ENCODE measurements at places on chromosomes 16 and 17. TPM values are rescaled to one million over a fixed set of nuclear protein-coding genes. Genes with fewer than 3 reads are reported as not detected.

DNA sequence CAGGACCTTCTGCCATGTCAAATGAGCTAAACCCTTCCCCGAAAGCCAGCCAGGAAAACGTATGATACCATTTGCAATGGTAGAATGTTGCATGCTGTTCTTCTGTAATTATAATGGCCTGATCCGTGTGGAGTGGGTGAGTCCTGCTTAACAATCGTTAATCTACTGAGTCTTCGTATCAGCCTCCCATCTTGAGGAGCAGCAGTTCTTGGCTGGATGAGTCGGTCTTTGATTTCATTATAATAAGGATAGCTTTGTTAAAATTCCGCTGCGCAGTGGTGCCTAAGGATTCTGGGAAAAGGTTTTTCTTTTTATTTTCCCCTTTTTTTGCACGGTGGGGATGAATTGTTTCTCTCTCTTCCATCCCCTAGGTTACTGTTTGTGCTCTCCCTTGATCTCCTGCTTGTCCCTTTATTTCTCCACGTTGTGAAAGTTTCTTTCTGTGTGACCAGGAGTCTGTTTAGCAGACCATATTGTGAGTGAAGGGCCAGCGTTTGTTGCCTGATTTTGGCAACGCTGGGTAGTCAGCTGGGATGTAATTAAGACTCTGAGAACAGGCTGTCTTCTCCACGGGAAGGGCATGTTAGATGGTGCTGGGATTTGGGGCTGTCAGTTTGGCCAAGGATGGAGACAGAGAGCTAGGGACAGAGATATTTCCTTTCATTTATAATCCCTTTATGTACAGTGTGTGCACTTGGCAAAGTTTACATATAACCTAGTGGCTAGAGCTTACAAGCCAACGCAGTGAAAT, 263.0 kb downstream of the FTO start:
- no peak for DNase-seq

GRCh38 chr17:83183951-83184506, 104.6 kb downstream of the METRNL start:
- no peak for DNase-seq

DNA sequence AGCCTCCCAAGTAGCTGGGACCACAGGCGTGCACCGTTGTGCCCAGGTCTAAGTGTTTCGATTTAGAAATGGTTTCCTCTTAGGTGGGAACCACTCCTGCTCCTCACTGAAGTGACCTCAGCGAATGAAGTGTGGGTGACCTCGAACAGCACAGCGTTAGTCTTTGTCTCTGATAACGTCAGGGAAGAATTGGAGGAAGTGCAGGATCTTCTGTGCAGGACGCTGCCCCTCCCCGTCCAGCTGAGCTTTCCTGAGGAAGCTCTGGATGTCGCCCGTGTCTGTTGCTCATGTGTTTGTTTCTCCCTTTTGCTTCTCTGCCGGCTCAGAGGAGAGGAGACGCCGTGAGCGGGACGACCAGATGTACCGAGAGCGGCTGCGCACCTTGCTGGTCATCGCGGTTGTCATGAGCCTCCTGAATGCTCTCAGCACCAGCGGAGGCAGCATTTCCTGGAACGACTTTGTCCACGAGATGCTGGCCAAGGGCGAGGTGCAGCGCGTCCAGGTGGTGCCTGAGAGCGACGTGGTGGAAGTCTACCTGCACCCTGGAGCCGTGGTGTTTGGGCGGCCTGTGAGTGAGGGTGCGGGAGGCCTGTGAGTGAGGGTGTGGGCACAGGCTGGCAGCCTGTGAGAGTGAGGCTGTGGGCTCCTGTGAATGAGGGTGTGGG, 15.6 kb downstream of the SPG7 start:
- DNase-seq = no peak

DNA sequence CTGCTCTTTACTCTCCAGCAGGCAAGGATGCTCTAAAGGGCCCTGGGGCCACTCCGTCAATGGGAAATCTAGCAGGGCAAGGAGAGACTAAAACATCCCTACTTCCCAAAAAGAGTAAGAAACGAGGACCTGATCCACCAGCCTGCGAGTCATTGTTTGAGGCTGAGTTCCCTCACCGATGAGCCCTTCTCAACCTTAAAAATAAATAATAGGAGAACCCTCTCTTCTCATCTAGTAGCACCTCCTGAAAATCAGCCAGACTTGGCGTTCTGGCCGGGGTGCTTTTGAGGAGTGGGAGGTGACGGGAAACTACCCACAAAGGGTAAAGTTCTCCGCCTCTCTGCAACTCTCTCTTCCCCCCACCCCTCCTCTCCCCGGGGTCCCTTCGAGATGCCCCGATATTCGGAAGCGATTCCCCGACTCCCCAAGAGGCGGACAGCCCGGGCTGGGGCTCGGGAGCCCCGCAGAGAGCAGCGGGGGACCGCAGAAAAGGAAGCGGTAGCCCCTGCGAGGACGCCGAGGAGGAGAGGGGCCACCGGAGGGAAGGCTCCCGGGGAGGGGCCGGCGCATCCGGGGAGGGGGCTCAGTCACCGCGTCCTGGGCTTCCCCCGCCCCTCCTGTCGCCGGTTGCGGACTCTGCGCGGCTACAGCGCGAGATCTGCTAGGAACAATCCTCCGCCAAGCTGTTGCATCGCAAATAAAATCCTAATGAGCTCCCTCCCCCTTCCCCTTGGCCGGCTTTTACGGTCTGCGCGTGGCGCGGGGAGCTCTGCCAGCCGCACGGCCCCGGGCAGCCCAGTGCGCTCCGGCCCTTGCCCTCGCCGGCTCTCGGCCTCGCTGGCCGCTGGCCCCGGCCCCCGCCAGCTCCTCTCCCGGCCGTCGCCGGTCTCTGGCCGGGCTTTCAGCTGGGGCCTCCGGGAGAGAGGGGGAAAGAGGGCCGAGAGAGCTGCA, 1.3 kb downstream of the HOXB9 start:
- DNase-seq = no peak

GRCh38 chr17:43338886-43339516, 59.8 kb upstream of the ARL4D start:
- peak; percentile 89 for DNase-seq

DNA sequence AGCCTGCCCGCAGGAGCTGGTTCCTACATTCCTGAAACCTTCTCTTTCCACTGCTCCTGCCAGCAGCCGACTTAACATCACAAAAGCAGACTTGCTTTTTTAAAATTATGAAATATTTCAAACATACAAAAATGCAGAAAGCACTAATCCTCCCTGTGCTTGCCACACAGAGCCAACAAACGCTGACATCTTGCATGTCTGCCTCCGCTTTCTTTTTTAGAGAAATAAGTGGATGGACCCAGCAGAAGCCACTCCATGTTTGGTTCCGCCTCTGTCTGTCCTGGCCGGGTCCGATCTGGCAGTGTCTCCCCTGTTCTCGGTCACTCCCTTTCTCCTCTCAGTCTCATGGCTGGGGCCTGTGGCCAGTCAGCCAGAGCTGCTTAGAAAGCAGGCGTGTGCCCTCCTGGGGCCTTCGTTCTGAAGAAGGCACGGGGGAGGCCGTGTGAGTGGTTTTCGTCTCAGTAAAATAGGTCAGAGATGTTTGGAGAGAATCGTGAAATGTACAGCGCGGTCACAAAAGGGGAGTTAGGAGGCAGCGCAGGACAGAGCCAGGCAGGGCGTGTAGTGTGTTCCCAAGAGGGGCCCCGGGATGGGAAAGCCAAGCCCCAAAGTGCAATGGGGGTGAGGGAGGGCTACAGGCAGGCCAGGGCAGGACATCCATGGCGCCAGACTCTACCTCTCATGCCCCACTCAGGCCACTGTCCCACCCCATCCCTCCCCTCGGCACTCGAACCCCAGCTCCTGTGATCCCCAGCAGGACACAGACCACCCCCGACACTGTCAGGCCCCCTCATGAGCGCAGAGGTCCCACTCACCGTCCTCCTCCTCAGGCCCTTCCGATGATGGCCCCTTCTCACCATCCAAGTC, 23.2 kb downstream of the MXRA7 start:
- DNase-seq = peak; percentile 90

DNA sequence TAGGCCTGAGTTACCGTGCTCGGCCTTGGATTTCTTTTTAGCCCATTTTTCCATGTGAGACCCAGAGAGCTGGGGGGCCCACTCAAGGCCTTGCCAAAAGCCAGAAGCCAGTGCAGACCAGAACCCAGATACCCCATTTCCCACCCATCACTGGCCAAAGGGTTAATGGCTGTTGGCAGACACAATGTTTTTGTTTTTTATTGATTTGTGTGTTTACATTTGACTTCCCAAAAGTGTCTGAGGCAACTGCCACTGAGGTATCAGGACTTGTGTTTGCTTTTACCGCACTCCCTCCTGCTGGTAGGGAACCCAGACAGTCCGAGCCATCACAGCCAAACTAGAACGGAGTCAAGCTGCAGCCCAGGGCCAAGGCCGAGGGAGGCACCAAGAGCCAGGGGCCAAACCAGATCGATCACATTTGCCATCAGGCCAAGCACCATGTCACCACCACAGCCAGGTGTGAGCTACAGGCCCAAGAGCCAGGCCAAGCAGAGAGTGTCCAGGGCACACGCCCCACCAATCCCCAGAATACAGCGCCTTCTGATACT, 7.7 kb upstream of the TNFSF12 start:
- DNase-seq = no peak

GRCh38 chr16:53511084-53511402, 8.0 kb upstream of the AKTIP start:
- DNase-seq = no peak

UNC119 gene
- 22.8 TPM for total RNA-seq

GRCh38 chr16:1963806-1964505, 670 bp downstream of the RPS2 start:
- no peak for DNase-seq

PNMT gene
- total RNA-seq = 5.0 TPM

DNA sequence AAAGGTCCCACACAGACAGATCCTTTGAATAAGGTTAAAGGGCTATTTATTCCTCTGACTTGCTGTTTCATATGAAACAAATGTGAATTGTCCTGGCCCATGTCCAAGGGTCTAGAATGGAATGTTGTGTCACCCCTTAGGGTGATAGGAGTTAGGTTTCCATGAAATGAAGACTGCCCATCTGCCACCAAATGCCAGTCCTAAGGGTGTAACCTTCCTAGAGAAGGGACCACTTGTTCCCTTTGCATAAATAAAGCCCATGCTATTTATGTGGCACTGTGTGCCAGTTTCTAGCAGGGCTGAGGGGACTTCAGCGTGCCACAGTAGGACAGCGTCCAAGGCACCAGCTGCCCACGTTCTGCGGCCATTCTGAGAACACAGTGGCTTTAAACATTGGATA, 171.3 kb downstream of the ABCA8 start:
- DNase-seq = no peak

DNA sequence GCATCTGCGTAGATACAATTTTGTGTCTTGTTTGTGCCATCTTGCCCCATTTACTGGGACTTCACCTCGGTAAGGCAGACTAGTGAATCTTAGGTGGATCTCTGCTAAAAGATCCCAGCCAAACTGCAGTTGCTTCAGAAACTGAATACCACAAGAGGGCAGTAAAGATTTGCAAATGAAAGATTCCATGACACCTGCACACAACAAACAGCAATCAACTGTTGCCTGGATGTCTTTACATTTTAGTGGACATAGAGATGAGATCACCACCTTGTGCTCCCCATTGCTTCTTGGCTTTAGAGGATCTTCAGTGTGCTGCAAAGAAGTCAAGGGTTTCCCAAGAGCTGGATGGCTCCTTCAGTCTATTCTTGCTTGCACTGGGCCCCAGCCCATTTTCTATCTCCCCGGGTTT, 119.2 kb upstream of the CACNG5 start:
- DNase-seq = no peak

DNA sequence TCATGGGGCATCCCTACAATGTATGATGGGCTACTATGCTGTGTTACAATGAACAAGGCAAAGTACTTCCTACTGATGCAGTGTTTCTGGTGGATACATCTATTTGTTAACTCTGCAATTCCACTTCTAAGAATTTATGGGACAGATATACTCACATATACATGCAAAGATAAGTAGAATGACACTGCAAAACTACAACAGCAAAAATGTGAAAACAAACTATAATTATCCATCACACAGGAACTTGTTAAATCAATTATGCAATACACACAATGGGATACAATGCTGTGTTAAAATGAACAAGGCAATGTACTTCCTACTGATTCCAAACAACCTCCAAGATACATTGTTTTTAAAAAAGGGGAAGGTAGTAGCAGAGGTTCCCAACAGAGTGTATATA, 3.2 kb downstream of the DDX52 start:
- no peak for DNase-seq

DNA sequence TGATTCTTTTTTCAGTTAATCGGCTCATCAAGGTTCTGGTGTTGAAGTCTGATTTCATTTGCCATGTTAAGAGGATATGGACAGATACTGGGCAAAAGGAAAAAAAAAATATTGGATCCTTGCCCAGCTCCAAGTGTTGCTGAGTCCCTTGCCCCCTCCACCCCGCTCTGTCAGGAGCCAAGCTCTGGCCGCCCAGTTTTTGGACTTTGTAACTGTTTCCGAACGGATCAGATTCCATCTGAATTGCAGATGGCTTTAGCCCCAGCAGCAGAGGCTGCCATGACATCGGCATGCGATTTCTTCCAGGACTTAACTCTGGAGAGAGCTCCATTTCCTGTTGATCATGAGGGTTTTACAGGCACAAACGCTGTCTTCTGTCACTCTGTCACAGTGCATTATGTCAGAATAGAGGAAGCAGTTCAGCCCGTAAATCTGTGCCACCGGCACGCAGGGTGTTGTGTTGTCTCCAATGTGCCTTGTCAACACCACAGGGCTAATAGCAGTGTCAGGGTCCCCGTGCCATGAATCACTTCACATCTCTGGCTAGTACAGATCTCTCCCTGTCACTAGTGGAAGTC, 615.6 kb downstream of the MAF start:
- no peak for DNase-seq

ZFP3 gene
- 6.1 TPM for total RNA-seq

DNA sequence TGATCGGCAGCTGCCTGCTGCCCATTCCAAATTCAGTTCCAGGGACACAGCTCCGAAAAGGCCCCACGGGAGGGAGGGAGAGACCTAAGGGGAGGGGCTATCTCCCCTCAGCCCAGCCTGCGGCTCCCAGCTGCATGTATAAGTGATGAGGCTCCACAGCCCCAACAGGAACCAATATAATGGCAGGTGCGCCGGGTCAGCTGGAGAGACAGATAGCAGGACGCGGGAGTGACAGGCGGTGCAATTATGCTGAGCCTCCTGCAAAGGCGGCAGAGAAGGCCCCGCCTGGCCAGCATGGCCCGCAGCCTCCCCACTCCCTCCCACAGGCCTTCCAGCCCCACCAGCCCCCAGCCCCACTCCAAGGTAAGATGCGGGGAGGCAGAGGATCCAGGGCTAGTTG, 8.1 kb upstream of the C1QL1 start:
- no peak for DNase-seq

KRTAP1-5 gene
- total RNA-seq = not detected

ZNF174 gene
- 13.0 TPM for total RNA-seq

DNA sequence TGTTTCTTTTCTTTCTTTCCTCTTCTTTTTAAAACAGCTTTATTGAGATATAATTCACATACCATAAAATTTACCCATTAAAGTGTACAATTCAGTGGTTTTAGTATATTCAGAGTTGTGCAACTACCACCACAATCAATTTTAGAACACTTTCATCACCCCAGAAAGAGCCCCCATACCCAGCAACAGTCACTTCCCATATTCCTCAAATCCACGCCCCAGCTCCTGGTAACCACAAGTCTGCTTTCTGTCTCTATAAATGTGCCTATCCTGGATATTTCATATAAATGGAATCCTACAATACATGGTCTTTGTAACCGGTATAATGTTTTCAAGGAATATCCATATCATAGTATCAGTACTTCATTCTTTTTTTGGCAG, 19.4 kb downstream of the RARA start:
- no peak for DNase-seq

GRCh38 chr17:83024218-83024971, 55.0 kb upstream of the METRNL start:
- no peak for DNase-seq

Measured in sigmoid colon (tissue), 7 donors.